ENCODE measurements at places on chromosomes 12 and 14.

DNA sequence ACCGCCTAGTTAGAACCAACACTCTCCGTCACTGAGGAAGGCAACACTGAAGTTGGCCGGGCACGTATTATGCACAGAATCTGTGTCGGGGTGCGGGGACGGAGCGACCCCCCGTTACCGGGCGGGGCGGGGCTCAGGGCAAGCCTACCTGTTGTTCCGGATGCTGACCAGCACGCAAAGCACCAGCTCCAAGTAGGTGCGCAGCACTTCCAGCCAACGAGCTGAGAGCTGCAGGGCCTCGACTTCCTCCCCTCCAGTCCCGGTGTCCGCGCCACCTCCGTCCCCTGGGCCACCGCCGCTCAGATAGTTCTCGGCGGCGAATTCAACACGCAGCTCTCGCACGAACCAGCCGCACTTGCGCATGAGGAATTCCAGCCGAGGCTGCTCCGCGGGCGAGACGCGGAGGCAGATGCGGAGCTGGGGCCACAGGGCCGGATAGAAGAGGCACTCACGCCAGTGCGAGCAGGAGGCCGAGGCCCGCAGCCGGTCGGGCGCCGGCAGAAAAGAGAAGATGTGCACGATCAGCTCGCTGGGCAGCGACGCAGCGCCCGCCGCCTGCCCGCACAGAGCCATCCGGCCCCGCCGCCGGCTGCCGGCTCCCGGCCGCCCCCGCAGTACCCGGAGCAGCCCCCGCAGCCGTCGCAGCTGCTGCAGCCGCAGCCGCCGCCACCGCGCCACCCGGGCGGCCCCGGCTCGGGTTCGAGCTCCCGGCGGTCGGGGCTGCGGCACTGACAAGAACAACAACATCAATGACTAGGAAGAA lies 636 bp downstream of the FBXO33 start:
- DNase-seq: no peak

- peak; percentile 31 for DNase-seq
Measured at GRCh38 chr12:61993734-61994345, 266.4 kb upstream of the USP15 start.

- DNase-seq: no peak
Measured at GRCh38 chr14:72577521-72577920, 316.4 kb downstream of the DPF3 start.

DNA sequence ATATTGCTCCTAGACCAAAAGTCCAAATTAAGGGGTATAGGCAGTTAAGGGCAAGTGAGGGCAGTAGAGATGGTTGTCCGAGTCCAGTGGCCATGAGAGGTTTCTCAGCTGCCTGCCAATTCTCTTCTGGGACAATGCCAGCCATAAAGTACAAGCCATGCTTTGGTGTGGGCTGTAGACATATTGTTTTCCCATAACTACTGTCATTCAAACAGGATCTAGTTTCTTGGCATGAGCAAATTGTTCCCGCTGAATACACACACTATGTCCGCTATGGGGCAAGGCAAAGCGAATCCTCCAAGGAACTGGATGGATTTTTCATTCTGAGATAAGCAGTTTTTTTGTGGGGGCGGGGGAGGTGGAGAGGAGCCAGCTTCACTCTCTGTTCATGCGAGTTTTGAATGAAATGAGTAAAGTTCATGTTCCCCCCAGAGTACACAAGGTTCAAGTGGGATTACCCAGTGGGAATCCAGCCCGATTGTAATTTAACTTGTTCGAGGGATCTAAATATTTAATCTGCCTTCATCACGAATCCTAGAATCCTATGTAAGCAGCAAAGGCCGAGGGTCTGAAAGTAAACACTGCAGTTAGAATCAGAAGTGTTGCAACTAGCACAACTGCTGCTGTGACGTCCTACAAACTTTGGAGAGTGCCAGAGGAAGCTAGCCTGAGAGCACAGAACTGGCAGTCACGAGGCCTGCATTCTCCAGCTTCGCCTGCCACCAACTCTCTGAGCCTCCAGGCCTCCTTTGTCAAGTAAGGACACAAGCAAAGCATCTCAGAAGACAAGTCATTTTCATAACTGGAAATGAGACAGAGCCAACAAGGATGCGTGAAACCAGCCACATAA lies 137.0 kb downstream of the CRADD start:
- DNase-seq: no peak

DNA sequence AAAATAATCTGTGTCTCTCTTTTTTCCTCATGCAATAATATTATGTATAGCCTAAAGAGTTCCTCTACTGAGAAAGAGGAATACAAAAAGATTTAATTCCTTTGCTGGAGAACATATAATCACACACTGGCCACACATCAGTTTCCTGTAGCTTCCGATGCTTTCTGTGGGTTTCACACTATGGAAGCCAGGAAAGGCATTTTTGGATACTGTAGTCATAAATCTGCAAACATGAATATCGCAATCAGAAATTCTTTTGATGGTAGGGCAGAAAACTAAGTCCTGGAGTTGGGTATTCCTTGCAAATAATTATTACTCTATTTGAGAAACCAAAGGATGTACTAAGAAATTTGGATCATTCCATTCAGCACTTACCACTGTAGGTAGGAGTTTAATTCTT lies 260.0 kb downstream of the ACSS3 start:
- no peak for DNase-seq

Measured in A172 (cell line).